NCI-H187 (cell line): ENCODE measurements at places on chromosomes 1 and 21.

GRCh38 chr1:85274969-85275453 lies 1.4 kb downstream of the BCL10 start:
- DNase-seq: no peak

GRCh38 chr1:201870397-201870796 lies 18.3 kb upstream of the SHISA4 start:
- DNase-seq: no peak

DNA sequence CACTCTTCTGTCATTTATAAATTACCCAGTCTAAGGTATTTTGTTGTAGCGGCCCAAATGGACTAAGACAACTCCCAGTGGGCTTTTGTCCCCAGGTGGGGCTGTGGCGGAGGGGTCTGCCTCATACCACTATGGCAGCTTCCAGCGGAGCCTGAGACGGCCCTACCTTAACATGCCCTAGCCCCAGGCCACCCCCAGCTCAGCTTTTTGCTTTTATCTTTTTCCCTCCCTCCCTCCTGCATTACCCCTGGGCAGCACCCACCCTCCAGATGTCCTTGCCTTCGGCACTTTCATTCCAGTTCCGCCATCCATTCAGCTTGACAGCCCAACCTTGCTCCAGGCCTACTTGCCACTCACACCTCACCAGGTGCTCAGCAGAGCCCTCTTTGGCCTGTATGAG lies 307.3 kb downstream of the PTPRU start:
- no peak for DNase-seq

- no peak for DNase-seq
Measured at GRCh38 chr1:11502516-11502915, 23.6 kb downstream of the DISP3 start.

- no peak for DNase-seq
Measured at GRCh38 chr1:51247499-51247898, 11.4 kb downstream of the RNF11 start.

GRCh38 chr1:199124351-199124750 lies 485.5 kb downstream of the PTPRC start:
- DNase-seq: no peak

DNA sequence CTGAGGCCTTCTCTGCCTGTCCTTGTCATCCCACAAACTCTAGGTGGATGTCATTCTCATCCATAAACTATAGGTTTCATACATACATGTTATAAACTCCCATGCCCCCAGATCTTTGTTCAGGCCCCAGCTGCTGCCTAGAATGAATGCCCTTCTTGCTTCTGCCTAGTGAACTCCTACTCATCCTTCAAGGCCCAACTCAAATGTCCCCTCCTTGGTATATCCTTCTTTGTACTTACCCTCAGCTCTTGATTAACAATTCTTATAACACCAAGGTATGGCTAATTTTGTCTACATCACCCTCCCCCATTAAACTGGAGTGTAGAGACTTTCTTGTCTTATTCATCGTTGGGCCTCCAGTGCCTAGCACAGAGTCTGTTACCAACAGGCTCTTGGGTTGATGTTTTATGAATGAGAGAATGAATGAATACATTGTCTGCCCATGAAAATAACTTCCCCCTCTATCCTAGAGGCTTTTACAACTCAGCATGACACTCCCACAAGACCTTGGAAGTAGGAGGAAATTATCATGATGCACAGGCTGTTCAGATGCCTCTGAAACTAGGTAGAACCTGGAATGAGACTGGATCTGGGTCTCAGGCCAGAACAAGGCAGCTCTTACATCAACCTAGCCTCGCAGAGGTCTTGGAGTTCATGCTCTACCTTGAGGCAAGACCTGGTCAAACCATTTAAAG lies 26.9 kb downstream of the EPHB2 start:
- no peak for DNase-seq

GRCh38 chr1:118990513-118991152 lies 2.5 kb upstream of the TBX15 start:
- DNase-seq: no peak

GRCh38 chr1:231694465-231695077 lies 68.0 kb downstream of the DISC1 start:
- DNase-seq: no peak

DNA sequence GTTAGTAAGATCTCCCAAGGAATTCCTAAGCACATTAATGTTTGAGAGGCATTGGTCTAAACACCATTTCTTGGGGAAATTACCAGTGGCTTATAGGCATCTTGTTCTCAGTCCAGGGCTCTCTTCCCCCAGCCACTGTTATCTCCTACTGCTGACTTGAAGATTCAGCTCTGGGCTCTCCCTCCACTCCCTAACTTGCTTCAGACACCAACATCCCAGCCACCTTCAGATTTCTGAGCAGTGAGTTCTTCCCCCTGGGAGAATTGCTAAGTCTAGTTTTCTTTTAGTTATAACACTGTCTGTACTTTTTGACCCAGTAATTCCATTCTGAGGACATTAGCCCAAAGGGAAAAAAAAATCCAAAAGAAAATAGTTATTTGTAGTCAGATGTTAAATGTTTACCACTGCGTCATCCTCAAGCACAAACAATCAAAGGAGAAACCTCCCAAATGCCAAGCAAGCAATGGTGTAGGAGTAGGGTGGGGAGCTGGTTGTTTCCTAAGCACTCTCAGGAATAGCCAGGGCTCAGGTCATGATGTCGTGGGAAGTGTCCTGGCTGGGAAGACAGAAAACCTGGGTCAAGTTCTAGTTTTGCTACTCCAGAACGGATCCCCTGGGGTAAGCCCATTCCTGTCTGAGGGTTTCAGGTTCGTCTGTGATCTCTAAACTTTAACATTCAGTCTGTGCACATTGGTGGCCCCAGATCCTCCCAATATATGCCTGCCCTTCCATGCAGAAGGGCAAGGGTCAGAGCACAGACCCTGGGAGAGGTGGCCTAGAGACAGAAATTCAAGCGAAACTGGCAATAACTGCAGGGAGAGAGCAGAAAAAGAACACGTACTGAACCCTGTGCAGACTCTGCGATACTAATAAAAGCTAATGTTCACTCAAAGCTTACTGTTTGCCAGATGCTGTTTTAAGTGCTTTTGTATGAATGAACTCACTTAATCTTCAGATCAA lies 191.1 kb upstream of the FGGY start:
- DNase-seq: no peak

- peak; percentile 77 for DNase-seq
Measured at GRCh38 chr1:183365676-183366075, 52.5 kb downstream of the NMNAT2 start.

GRCh38 chr1:96240438-96240837 lies 481.1 kb upstream of the PTBP2 start:
- no peak for DNase-seq

DNA sequence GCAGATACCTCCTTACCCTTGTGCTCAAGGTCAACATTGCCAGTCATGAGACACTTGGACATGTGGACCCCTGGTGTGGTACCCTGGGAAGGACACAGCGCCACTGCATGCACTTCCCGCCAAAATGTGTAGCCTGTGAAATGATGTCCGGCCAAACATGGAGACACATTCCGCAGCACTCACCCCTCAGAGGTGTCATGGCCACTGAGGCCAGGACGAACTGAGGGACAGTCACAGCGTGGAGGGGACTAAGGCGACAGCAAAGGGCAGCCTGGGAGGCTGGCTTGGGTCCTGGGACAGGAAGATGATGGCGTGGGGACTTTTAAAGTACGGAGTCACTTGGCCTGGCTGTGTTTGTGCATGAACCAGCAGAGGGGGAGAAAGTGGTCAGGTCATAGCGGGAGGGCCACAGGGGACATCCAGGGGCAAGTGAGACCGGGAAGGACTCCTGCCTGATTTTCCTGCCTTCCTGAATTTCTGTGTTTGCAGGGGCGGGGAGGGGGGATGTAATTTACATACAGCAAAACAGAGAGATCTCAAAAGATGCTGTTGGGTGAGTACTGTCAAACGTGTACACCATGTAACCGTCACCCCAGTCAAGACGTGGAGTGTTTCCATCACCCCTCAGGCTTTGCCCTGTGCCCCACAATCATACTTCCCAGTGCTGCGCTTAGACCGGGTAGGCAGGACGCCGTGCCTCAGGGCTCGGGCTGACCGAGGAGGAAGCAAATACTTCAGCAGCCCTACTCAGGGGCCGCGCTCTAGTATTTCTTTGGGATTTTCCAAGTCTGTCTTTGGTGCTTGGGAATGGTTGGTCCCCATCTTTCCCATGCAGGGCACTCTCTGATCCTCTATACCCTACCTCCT lies 45.2 kb downstream of the WDR4 start:
- DNase-seq: no peak

GRCh38 chr1:228205526-228206436 lies 2.1 kb upstream of the OBSCN start:
- no peak for DNase-seq

DNA sequence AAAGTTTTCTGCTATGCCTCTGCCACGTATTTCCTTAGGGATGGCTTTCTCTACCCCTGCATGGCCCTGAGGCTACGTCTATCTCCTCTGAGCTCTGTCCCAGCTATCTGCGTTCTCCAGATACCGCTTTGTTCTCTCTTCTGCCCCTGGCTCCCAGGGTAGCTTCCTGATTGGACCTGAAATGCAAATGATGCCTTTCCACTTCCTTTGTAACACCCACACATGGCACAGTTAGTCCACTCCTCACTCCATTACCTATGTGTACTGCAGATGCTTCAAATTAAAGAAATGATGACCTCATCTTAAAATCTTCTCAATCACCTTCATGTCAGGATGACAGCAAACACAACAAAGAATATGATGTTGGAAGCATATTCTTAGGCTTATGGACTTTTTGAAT lies 138.6 kb upstream of the POGK start:
- DNase-seq: no peak

DNA sequence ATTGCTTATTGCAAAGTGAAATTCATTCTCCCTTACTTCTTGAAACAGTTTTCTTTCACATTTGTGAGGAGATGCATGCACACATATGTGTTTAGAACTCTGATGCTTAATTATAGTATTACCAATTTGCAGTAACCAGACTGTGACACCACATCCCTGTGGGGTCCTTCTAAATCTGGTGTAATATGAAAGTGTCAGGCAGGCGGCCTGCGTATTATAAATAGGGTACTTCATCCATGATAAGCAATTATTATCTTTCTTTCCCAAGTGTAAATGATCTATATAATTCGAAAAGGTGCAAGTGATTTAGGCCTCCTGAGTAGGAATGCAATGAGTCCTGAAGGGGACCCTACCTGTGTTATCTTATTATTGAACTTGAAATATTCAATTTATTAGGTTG lies 876 bp downstream of the EFCAB7 start:
- no peak for DNase-seq

GRCh38 chr21:44728716-44729115 lies 17.3 kb upstream of the TSPEAR start:
- no peak for DNase-seq
